Non-pigmented ciliary epithelial cell (primary cell): ENCODE measurements at places on chromosomes 1 and 21.
A peak's percentile ranks its signal among the peaks of the same experiment; 100 is the strongest.

GRCh38 chr1:78033797-78034172 lies 12.0 kb upstream of the GIPC2 start:
- DNase-seq = no peak

DNA sequence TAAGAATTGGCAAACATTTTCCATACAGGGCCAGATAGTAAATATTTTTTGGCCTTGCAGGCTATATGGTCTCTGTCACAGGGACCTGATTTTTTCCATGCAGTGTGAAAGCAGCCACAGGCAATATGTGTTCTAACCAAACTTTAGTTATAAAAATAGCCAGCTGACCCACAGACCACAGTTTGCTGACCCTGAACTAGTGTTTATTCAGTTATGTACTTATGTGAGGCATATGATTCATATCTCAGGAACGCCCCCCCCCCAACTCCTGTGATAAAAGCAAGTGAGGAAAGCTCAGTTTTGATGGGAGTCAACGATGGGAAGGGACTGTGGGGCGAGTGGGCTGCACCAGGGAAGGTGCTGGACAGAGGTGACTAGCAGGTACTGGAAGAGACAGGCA lies 80.1 kb downstream of the HMGB4 start:
- DNase-seq = peak; percentile 60

DNA sequence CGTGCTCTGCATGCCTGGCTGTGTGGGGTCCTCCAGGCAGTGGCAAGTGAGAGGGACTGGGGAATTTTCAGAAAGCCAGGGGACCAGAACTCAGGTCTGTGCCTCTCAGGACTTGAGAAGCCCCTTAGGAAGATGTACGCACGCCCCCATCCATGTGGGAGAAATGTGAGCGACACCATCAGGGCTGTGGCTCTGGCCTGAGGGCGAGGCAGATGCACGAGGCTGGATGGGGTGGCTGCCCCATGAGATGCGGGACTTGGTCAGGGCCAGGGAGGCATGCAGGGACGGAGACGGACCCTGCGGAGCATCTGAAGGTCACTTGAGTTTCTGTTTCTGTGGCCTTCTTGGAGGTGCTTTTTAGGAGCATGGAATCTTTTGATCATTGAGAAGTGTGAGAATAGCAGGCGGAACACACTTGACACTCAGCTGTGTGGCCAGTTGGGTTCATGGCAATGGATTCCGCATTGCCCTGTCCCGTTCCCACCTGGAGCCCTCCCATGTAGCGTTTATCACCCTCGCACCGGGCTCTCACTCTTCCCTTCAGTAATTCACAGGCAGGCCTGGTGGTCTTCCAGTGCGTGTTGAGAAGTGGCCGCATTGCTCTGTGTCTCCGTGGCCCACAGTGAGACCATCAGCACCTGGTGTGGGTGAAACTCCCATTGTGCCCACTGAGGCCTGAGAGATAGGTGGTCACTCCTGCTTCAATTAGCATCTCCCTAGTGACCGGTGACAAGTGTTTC lies 30.7 kb upstream of the ACTRT2 start:
- DNase-seq = no peak

DNA sequence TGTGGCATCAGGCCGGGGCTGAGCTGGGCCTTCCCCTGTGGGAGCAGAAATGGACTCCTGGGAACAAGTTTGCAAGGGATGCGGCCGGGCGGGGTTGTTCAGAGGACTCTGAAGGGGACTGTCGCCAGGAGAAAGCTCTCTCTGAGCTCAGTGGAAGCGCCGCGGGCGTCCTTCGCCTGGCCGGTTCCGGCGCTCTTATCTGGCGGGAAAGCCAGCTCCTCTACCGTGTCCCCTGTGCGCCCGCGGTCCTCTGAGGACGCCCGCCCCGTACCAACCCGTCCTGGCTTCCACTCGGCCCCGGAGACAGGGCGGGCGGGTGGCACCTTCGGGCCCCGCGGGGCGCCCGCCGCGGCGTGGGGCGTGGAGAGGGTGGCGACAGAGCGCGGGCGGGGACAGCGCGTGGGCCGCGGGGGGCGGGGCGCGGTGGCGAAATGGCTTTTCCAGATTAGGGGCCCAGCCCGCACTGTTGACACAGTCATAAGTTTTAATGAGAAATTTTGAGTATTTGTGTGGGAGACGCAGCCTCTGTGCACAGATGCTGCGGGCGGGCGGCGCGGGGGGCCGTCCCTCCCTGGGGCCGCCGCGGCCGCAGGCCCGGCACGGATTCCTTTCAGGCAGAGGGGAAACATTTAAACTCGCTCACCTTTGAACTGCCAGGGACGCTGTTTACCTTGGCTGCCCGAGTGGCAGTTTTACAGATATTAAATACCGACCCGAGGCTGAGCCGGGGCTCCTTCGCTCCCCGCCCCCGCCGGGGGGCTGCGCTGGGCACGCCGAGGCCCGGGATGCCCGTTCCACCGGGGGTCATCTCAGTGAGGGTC lies 70.2 kb downstream of the FOXD2 start:
- DNase-seq = no peak

DNA sequence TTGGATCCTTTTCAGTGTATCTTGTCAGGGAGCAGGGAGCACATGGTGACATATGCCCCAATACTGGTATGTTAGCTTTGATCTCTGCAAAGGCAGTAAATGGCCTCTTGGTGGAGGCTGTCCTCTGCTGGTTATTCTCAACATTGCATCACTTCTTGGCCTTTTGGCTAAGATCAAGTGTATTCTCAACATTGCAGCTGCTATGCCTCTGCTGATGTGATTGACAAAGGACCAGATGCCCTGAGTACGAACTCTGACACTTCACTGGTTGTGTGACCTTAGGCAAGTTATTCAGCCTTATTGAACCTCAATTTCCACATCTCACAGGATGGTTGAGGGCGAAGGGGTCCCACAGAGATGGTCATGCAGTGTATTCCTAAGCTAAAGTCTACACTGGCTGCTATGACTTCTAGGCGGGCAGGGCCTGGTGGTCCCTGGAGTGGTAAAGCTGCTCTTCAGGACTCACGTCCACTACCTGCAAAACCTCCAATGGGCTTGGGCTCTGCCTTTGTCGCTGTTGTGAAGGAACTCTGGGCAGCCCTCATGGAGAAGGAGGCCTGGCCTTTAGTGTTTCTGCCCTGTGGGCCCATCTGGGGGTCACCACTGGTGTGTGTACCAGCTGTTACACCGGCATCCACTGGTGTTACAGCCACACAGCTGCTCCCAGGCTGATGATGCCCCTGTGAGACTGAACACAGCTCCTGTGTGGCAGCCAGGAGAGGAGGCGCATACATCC lies 64.8 kb downstream of the DNTTIP2 start:
- no peak for DNase-seq

DNA sequence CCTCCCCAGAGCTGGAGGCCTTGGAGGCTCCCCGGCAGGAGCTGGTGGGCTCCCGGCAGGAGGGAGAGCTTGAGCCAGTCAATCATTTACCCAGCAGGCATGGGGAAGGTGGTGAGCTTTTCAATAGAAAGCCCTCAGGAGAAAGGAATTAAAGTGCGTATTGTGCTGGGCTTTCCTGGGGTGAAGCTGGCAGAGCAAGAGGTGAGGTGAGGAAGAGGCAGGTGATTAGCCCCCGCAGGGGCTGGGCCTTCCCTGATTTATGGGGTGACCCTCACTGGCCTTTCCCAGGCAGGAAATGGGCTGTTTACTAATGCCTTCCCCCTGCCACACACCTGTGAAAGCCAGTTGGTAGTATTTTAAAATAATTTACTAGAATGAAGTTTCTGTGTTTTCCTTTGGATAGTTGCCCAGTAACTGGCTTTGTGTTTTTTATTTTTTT lies 25.8 kb downstream of the CLDN14 start:
- DNase-seq = no peak

- no peak for DNase-seq
Observed at GRCh38 chr1:76082062-76082461, 7.5 kb downstream of the ST6GALNAC3 start.

DNA sequence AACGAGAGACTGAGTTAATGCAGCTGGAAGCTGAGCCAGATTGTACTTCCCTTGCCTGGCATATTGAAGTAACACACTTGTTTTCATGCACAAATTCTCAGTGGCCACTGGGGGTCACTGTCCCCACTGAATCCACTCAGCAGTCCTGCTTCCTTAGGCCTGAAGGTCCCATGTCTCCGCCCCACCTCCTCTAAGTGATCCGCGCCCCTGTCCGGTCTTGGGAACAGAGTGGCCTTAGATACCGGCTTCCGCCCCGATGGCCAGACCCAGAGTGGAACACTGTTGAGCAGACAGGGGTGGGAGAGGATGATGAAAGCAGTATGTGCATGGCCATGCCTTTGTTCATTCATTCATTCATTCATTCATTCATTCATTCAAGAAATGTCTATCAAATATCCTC lies 34.8 kb downstream of the CHAF1B start:
- peak; percentile 71 for DNase-seq

DNA sequence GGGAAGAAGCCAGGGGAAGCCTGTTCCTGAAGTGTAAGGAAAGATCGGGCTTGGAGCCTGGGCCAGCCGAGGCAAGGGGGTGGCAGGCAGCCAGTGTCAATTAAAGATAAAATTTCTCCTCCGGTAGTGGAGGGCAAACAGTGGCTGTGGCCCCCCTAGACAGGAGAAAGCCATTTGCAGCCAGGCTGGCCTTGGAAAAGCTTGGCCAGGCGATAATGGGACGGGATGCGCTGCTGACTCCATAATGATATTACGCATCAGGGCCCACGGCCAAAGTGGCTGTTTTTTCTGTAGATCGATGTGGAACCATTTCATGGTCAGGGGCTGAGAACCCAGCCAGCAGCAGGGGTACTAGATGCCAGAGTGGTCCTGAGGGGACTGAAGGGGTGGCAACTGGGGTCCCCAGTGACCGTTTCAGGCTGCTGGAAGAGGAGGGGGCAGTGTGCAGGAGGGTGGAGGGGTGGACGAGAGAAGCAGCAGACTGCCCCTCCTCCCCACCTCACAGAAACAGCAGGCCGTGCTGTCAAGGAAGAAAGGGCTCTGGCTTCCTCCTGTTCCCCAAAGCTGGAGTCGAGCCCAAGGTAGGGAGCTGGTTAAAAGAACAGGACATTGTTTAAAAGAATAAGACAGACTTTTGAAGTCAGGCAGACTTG lies 25.2 kb downstream of the KCNC4 start:
- no peak for DNase-seq

GRCh38 chr1:52632732-52633290 lies at the start of gene SHISAL2A:
Gene SHISAL2A, plus strand, starts transcription at chr1:52633168. Its CDS starts 326 bp downstream, at chr1:52633494.
- DNase-seq = no peak

DNA sequence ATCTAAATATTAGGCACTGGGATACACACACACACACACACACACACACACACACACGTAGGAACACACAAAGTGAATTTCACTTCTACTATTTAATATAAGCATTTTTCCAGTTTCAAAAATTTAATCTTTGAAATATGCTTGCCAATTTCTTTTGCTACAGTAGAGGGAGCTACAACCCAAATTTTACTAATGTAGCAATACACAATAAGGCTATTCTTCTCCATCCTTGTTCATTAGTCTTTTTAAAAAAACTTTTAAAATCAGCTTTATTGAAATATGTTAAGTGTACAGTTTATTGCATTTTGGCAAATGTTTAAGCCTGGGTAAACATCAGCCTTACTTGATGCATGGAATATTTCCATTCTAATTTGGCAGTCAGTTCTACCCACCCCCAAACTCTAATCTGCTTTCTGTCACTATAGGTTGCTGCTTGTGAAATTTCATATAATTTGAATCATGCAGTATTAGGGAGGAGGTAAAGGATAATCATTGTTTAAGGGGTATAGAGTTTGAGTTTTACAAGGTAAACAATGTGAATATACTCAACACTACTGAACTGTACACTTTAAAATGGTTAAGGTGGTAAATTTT lies 93.0 kb upstream of the TENT5C start:
- DNase-seq = peak; percentile 3

GRCh38 chr1:14815175-14815877 lies 216.8 kb downstream of the KAZN start:
- no peak for DNase-seq

DNA sequence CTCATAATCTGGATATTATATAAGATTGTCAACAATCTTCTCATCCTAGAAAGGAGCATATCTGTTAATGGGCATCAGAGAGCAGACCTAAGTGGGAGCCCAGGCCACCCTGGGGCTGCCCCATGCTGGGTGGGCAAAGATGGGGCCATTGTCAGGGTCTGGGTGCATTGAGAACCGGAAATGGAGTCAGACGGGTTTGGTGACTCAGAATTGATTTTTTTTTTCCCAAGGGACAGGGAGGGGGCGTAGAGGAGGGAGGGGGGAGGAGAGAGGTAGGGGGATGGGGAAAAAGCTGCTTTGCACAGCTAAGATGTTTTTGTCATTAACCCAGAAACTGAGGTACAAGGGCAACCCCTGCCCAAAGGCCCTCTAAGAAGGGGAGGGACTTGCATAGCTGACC lies 1.3 kb downstream of the ATXN7L2 start:
- no peak for DNase-seq

GRCh38 chr1:51073456-51073855 lies 28.6 kb upstream of the C1orf185 start:
- DNase-seq = no peak

- DNase-seq = no peak
Observed at GRCh38 chr1:17265162-17265561, 16.3 kb downstream of the PADI3 start.

DNA sequence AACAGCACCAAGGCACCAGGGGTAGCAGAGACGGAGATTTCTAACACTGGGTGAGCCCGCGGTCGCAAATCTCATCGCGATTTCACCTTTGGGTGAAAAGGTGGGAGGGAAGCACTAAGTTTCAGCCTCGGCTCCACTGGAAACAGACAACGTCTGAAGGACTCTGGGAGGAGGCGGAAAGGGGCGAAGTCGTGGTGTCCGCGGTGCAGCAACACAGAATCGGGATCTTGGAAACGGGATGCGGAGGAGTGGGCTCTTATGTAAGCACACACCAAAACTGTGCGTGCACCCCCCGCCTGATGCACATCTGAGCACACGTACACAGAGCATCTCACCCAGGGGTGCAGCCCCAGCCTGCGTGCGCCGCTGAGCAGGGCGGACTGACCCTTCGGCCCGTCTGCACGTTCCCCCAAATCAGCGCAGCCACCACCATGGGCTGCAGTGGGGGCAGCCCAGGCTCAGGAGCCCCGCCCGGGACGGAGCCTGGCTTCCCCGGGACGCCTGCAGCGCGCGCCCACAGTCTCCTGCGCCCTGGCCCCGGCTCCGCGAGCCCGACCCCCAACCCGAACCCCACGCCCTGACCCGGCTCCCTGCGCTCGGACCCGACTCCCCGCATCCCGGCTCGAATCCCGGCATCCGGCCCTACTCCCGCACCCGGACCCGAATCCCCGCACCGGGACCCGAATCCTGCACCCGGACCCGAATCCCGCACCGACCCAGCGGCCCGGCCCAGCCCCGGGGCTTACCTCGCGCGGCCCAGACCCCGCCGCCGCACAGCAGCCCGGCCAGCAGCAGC lies 670 bp downstream of the CLSTN1 start:
- DNase-seq = no peak

GRCh38 chr1:29326123-29326522 lies 89.8 kb downstream of the PTPRU start:
- no peak for DNase-seq

GRCh38 chr21:38280867-38281266 lies 24.1 kb downstream of the KCNJ15 start:
- DNase-seq = no peak
